ENCODE measurements at places on chromosomes 6 and 20.

- no peak for DNase-seq
Measured at GRCh38 chr6:118899948-118900347, 6.0 kb downstream of the ASF1A start.

- DNase-seq, result no peak
Measured at GRCh38 chr6:17101422-17102257, at the start of gene STMND1. Gene STMND1, plus strand, starts transcription at chr6:17102050. Its CDS starts 208 bp downstream, at chr6:17102258.

DNA sequence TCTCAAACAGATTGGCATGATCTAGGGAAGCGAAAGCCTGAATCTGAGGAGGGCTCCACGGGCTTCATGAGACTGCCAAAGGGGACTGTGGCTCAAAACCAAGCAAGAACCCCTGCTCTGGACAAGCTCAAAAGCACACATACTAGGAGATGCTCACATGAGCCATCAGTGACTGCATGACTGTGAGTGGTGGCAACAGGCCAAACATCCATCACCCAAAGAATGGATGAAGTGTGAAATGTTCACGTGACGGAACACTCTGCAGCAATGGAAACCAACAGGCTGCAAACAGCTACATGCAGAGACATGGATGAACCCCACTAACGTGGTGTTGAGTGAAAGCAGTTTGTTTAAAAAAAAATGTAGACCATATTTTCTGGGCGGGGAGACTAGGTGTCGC, 136.3 kb downstream of the PREX1 start:
- no peak for DNase-seq

DNA sequence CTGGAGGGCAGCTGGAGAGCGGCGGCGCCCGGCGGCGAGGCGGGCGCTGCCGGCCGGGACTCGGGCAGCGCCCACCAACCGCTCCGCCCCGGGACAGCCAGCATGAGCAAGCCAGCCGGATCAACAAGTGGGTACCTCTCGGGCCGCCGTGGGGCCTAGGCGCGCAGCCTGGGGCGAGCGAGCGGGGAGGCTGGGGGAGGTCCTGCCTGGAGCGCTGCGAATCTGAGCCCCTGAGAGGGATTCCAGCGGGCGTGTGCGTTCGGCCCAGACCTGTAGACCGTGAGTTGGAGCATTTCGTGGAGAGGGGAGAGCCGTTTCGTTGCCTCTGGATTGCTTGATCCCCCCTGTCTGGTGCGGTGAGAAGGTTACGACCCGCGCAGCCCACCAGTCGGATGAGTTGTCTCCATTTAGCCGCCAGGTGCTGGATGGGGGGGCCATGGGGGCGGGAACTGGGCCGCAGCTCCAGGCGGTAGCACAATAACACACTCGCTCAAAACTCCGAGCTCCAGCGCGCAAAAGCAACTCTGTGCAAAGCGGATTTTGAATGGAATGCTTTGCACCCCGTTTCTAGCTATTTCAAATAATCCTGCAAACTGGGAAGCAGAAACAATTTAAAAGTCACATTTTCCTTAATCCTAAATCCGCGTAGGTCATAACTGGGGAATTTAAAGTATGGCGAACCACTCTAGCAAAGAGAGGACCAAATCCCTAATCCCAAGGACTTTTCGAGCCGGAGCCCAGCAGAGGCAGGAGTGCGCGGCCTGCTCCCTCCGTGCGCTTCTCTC, 1.0 kb downstream of the NR2E1 start:
- DNase-seq, result no peak

- DNase-seq, result no peak
Measured at GRCh38 chr6:6350696-6351095, 30.2 kb upstream of the F13A1 start.

DNA sequence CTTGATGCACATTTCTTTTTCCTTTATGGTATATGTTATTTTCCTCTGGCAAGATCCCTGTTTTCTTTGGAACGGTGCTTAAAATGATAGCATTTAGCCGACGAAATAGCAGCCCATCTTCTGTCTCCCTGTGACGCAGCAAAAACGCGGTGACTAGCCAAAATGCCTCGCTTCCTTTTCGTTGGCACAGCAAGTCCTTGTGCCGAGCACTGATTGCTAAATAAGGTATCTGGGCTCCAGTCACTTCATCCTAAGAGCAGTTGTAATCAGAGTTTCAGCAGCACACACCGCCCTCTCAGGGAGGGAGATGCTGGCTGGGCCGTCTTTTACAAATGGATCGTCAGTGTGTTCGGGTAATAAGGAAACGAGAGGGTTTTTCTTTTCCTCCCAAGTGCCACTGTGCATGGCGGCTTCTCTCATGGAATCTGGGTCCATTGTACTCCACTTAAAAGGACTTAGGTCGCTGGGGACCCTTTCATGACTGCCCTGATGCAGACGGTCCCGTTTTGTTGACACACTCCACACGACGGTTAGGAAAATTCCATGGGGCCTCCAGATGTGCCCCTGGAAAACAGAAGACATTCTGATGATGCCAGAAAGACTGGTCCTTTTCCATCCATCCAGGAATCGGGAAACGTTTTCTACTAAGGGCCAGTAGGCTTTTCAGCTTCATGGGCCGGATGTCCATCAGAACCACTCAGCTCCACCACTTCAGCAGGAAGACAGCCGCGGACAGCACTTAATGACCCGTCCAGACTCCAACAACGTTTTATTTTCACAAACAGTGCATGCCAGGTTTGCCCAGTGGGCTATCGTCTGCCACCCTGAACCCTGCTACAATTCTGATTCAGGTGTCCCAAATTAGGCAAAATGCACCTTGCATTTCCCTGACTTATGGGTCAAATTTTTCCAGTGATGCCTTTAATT, 185.5 kb downstream of the CDH4 start:
- DNase-seq, result no peak

GRCh38 chr6:148885136-148885865, 138.5 kb downstream of the UST start:
- DNase-seq, result no peak

DNA sequence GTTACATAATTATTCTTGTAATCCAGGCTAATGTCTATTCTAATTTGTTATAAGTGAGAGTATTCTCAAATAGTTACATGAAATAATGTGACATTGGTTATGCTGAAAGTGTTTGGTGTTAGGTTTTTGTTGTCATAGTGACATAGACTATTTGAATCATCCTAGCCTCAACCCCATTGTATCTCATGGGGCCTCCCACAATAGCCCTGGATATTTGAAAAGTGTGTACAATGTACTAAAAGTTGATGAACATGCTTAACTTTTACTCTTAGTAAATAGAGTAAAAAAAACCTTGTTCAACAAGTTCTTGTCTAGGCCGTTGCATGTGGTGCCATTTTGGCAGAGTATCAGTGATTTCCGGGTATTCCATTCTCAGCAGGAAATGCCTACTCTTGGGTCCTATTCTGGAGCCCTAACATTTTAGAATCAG, 83.0 kb downstream of the RTN4IP1 start:
- DNase-seq, result no peak

DNA sequence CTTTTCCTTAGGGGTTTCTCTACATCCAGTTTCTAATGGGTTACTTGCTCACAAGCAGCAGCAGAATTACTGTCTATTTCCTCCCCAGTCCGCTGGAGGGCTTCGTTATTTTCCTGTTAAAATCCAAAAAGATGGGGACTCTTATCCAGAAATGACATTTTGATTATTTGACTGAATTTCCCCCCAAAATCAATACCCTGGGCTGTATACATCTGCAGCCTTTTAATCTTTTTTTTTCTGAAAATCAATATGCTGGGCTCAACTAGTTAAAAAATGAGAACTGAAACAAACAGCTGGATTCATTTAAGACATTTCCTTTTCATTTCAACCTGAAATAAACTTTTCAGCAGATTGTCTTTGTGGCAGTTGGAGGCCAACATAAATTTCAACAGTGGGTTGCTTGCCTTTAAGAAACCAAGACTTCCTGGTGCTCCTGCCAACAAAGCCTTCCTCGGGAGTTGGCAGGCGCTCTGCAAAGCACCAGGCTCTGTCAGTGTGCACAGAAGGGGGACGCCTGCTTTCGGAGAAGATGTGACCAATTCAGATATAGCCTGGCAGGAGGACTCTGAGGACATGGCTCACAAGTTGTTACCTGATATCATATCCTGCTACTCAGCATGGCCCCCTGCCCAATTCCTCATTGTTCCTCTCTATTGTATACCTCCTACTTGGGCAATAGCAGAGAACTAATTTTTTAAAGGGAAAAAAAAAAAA, 204.7 kb upstream of the ARG1 start:
- DNase-seq, result no peak

DNA sequence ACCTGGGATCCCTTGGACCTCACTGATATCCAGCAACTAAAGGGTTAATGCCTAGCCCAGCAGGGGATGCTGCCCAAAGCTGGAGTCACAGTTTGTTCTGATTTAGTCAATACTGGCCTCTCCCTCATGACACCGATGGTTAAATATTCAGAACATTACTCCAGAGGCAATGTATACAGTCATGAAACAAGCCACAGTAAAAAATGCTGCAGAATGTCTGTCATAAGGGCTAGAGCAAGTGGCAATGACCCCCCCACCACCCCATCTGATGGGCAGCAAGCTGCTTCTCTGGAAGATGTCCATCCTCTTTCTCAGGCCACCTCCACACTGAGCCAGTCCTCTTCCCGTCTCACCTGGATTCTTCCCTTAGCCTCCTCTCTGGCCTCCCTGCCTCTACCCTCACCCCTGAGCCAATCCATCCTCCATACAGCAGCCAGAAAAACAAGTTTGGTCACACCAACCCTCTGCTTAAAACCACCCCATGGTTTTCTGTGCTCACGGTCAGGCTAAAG, 99.0 kb upstream of the KCNG1 start:
- no peak for DNase-seq

DNA sequence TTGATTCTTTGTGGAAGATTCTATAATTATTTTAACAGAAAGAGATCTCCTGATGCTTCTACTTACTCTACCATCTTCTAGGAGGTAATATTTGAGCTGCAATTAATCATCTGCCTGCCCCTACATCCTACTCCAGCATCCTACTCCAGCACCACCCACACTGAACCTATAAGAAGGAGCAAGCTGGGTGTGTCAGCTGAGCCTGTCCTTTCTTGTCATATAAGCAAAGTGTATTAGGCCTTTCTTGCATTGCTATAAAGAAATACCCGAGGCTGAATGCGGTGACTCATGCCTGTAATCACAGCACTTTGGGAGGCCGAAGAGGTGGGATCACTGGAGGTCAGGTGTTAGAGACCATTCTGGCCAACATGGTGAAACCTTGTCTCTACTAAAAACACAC, 84.2 kb upstream of the ARG1 start:
- DNase-seq, result no peak

DNA sequence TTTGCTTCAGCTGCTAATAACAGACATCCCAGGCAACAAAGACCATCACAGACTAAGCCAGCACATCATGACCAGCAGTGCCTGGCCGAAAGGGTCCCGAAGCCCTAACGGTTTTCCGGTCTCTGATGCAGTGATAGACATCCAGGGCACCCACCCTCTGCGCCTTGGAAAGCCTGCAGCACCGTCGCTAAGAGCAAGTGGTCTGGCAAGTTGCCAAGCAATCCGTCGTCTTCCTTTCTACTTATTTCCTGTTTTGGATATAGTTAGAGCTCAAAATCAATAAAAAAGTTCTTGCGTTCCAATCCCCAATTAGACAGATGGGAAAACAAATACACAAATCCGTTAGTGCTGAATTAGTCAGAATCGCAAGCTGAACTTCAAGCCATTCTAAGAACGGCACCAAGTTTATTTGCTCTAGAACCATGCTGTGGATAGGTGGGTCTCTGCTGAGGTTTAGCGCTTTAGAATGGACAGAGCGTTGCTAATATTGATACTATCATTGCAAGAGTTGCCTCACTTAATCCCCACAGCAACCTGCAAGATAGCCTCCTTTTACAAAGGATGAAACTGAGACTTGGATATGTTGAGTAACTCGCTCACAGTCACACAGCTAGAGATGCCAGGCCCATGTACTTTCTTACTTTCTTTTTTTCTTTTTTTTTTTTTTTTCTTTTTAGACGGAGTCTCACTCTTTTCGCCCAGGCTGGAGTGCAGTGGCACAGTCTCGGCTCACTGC, 163.3 kb upstream of the SNX9 start:
- DNase-seq, result no peak

DNA sequence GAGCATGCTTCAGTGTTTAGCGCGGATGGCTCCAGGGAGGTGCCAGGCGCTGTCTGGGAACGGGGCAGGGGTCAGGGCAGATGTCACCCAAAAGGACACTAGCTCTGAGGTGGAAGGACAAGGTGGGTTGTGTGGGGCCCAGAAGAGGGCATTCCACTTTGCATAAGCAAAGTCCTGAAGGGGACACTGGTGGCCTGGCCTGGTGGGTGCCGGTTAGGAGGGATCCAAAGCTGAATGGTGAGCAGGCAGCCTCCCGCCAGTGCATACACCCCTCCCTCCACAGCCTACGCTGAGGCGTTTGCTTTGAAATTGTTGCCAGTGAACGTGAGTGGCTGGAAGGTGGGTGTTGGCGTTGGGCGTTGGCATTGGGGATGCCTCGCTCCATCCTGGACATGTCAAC, 192.1 kb downstream of the BMP7 start:
- no peak for DNase-seq

- DNase-seq, result no peak
Measured at GRCh38 chr6:73932866-73933265, 236.9 kb downstream of the CD109 start.

DNA sequence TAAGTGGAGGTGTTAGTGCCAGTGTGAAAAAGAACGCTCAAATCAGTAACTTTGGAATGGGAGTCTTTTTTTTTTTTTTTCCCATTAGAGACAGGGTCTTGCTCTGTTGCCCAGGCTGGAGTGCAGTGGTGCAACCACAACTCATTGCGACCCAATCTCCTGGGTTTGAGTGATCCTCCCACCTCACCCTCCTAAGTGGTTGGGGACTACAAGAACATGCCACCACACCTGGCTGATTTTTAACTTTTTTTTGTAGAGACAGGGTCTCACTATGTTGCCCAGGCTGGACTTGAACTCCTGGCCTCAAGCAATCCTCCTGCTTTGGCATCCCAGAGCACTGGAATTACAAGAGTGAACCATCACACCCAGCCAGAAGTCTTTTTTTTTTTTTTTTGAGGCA, 19.7 kb downstream of the LATS1 start:
- no peak for DNase-seq

DNA sequence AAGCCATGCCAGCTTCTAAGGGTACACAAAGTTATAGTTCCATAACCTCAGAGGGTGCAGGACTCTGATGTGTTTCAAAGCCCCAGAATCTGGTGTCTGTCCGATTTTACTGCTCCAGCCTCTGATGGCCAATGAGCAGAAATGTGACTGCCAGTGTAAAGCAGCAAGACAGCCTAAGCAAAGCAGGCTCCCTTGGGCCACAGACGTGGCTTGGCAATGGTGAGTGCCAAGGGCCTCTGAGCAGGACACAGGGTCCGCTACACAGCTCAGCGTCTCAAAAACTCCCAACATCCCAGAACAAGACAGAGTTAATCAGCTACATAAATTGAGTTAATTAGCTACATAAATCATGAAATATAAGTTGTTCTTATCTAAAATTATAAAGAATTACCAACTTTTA, 69.2 kb downstream of the PCSK2 start:
- no peak for DNase-seq

DNA sequence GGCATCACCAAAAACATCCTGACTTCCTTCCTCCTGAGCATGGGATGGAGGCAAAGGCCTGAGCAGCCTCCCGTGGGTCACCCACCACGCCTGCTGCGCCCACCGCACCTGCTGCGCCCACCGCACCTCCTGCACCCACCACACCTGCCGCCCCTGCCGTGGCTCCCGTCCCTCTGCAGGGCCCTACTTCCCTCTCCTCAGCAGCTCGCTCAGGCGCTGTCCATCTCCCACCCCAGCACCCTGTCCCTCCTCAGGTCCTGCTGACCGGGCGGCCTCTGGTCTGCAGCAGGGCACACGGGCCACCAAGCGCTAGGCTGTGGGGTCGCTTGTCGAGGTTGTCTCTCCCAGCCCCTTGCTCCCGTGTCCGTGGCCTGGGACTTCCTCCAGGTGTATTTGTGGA, 72.7 kb upstream of the SLCO4A1 start:
- no peak for DNase-seq

All from D721Med (cell line).